ENCODE measurements at places on chromosomes 6 and 20.

- DNase-seq: no peak
Observed at GRCh38 chr6:157445277-157446009, 64.5 kb downstream of the ZDHHC14 start.

DNA sequence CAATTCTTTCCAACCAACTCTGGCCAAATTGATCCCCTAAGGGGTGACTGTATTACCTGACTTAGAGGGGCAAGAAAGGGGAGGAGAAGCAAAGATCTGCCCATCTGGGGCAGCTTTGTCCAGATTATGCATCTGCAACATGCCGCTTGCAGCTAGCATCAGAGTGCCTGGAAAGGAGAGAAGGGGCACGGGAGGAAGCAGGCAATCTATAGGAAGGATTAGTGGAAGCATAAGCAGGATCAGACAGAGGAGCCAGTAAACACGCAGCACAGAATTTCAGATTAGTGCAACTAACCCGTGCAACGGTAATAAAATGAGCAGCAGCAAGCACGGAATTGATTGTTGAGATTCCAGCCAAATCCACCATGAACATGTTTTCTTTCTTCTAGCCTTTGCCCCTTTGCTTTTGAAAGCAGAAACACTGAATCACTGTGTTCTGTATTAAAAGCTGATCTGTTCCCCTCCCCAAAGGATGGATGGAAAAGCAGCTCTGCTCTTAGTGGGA, 643.6 kb upstream of the CHD6 start:
- no peak for DNase-seq

- DNase-seq: no peak
Observed at GRCh38 chr6:30450548-30450908, 38.8 kb upstream of the HLA-E start.

- no peak for DNase-seq
Observed at GRCh38 chr6:73491377-73491776, 29.5 kb downstream of the EEF1A1 start.

GRCh38 chr20:41927189-41927588, 309.0 kb upstream of the CHD6 start:
- no peak for DNase-seq

- DNase-seq: no peak
Observed at GRCh38 chr6:150514806-150515380, 84.8 kb upstream of the PLEKHG1 start.

DNA sequence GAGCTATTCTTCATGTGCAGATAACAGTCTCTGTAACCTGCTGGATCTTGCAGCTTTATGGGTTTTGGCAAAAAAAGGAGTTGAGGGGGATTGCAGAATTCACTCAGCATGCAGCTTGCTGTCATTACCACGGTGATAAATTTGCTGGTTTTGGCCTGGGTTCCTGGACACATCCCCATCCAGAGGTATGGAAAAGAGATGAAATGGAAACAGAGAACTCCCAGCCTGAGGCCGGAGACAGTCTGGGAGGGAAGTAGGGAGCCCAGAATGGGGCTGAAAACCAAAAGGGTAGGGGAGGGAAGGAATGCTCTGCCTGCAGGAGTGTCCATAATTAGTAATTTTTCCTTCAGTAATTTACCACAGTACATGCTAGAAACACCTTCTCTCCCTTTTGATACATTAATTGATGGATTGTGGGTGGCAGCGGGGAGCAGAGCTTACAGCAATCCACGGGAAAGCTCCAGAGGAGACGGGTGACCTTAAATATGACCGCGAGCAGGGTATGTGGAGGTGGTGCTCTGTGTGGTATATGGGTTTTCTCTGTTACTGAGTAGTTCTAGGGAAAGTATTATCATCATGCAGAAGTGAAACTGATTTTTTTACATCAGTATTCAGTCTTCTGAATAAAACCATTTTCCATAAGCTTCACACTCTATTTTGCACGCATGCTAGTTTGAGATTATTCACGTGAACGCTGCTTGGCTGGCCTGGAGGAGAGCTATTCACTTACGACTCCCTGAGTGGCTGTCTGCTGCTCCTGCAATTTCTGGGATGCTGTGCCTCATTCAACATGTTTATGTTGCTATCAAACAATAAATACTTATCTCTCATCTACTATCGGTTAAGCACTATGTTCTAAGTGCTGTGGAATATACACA, 66.3 kb upstream of the KCNK16 start:
- peak; percentile 15 for DNase-seq

DNA sequence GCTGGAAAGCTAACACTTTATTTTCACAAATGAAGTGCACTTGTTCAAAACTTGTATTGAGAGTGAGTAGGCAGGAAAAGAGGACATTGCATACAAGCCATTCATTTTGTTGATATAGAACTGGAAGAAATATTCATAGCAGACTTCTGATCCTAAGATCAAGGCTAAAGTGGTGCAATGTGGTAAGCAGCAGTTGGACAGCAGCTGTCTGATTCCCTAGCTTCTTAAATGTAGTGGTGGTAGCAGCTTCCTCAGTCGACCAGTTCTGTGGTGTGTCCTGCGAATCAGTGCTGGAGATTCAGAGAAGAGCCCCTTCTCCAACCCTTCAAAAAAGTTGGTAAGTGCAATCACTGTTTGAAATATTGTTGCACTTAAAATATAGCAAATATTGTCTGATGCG, 281.7 kb upstream of the GJE1 start:
- DNase-seq: no peak

DNA sequence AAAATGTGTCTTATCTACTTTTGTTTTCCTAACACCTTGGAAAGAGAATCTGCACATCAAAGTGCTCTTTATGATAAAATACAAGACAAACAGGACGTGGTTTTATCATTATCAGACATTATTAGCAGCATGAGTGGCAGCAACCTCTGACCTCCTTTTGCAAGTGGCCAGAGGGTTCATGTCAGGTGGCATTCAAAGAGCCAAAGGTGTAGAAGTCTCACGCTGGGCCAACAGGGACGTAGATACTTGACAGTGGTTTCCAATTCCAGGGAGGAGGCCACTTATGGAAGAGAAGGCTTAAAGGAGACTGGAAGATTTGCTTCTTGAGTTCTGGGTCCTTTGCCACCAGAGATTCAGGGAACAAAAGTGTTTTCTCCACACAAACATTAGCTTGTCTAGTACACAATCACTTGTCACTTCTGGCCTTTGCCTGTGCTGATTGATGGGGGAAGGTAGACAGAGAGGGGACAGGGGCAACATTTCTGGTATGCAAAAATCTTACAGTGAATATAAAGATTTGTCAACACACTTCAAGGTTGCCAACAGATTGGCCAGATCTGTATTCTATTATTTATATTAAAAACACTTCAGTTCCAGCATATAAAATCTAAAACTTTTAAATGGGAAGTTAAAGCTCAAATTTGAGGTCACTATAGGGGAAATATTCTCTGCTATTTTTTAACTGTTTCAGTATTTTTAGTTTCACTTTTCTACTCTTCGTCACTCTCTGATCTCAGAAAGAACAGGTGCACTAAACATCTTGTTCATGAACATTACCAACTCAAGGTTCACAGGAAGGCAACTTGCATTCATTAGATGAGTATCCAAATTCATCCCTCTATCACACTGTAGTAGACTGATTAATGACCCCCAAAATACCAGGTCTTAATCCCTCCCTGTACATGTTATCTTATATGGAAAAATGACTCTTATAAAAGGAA, 52.1 kb upstream of the FBXO30 start:
- DNase-seq: peak; percentile 17

GRCh38 chr6:74805916-74806696, 399.7 kb downstream of the COL12A1 start:
- DNase-seq: no peak

GRCh38 chr20:31698803-31699718, 23.6 kb downstream of the BCL2L1 start:
- peak; percentile 70 for DNase-seq

DNA sequence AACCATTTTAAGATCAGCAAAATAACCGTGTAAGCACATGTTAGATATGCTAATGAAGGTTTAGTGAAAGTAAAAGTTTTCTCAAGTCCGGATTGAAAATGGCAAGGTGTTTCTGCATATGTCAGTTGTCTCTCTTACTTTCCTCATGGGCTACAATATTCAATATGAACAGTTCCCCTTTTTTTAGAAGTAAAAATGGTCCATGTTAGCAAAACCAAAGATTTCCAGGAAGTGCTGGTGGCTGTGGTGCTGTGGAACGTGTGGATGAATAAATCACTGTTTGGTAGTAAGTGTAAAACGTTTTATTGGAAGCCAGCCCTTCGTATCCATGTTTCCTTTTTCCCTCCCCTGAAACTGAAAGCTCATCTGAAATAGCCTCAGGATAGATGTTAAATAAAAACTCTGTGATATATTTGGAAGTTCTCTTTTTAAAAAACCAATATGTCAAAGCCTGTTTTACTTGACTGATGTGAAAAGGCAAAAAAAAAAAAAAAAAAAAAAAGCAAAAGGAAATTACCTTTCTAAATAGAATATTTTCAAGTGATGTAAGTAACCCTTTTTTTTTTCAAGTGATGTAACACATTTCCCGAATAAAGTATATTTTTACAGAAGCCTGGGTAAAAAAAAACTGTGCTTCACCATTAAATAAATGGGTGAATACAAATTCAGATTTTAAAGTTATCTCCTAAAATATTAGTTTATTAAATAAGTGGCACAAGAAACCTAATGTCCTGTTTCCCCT, 41.9 kb downstream of the PLEKHG1 start:
- peak; percentile 35 for DNase-seq

- no peak for DNase-seq
Observed at GRCh38 chr6:79902046-79902445, 45.3 kb downstream of the ELOVL4 start.

- DNase-seq: no peak
Observed at GRCh38 chr20:45091366-45091765, 9.6 kb downstream of the KCNS1 start.

GRCh38 chr6:26475823-26476729, 18.3 kb downstream of the BTN2A1 start:
- DNase-seq: no peak

- no peak for DNase-seq
Observed at GRCh38 chr6:53579338-53579737, 34.4 kb upstream of the GCLC start.

- no peak for DNase-seq
Observed at GRCh38 chr20:20443504-20443903, 75.6 kb downstream of the INSM1 start.

DNA sequence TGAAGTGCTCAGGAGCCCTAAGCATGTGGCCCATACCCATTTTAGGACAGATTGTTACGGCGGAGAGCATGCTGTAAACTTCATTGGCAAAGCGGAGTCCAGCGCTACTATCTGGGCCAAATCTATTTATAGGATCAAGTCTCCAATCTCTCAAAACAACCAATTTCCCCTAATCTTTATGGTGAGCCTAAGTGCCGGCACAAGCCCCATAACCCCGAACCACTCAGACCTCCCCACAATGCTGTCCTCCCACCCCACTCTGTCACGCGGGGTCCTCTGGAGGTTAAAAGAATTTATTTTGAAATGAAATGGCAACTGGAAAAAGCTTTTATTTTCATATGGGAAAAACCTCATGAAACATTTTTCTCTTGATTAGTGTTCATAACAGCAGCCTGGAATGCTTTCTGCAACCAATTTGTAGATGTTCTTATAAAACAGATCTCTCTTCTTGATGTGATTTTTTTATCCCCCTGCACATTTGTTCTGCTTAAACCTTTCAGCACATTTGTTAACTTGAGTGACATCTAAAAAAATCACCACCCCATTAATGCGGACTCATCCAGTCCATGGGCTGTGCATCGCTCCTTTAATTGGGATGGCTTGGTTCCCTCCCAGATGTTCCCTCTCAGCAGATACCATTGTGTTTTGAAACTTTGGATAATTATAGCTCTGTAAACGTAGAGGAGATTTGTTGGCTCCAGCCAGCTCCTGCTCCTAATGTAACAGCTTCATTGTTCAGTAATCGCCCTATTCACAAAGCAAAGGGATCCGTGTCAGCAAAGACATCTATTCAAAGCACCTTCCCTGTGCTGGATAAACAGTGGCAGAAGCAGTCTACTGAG, 323.6 kb downstream of the CD83 start:
- DNase-seq: no peak

DNA sequence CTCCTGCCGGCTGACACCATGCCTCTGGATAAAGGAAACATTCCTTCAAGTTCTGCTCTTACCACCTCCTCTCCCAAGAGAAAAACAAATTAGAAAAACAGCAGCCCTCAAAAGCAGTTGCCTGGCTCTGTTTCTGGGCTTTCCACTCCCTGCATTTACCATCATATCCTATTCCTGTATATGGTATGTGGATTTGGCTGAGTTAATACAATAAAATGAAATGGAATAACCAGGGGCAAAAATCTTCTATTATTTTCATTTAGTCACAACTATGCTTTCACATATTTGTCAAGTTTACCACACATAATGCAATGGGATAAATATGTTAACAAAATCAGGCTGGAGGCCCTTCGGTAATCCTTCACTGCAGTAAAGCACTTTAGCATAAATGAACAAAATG, 34.3 kb downstream of the COL12A1 start:
- DNase-seq: no peak

- DNase-seq: no peak
Observed at GRCh38 chr6:110710115-110710514, 105.2 kb downstream of the CDK19 start.

GRCh38 chr6:113672491-113673149, 184.5 kb upstream of the MARCKS start:
- no peak for DNase-seq

GRCh38 chr6:90508753-90509152, 78.1 kb downstream of the MAP3K7 start:
- DNase-seq: no peak

- no peak for DNase-seq
Observed at GRCh38 chr6:1392813-1393640, 3.7 kb downstream of the FOXF2 start.

- no peak for DNase-seq
Observed at GRCh38 chr6:22878324-22878701, 308.9 kb downstream of the HDGFL1 start.

DNA sequence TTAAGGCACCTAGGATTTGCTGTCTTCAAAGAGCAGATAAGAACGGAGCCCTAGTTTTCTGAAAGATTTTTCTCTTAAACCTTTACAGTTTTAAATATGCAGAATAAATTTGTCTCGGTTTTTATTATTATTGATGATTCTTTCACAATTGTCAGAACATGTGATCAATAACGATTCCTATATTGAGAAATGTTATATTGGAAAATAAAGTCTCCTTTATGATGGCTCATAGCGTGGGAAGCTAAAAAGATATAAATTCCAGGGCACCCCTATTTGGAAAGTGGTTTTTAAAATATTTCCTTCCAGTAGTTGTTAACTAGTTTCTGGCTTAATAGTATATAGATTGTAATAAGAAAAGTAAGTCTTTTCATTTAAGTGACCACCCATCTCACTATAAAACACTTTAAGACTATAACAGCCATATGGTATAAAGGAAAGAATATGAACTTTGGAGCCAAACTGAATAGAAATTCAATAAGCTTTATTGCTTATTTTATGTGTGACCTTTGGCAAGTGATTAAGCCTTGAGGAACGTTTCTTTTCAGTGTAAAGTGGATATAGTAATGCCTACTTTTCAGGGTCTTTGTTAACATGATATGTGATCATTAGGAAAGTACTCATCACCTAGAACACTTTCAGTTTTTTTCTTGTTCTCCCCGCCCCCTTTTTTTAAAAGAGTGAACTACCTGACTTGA, 369.6 kb downstream of the LAMA2 start:
- DNase-seq: no peak

DNA sequence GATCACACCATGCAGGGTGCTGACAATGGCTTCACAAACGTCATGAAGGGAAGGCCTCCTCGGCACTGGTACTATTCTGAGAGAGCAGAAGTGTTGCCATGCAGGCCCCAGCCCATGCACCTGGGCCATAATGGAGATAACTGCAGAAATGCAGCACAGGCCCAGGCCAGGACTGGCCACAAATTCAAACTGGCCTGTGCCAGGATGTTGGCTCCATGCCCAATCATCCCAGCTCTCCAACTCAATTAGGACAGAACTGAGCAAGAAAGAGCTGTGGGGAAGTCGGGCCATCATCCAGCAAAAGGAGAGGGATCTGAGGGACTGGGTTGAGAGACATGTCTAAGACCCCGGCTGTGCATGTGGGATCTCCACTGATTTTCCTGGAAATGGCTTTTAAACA, 48.9 kb upstream of the SYNDIG1 start:
- DNase-seq: no peak

All from GM20000 (cell line).